ENCODE measurements at places on chromosomes 4 and X.

DNA sequence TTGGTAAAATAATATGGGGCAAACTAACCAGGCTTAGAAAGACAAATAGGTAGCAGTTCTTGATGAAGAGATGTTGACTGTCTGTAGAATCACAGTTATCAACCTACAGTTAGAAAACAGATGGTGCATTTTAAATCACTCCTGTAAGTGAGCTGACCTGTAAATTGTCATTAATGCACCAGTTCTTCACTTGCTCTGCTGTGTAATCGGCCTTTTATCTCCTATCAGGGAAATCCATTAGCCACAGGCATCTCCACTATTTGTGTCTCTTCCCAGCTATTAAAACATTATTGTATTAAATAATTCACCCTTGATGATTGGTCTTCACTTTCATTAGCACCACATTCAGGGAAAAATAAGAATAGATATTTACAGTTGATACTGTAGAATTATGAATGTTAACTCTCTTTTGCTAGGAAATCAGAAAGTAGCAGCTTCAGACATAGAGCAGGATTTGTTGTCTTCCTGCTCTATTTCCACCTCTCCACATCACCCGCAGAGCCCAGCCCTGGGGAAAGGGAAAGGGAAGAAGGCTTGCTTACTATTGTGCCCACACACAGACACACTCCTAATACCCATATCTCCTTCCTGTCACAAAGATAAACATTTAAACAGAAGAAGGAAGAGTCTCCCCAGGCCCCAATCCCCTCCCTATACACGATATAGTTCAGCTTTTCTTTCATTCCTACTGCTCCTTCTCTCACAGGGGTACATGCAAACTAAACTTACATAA lies 97.1 kb downstream of the REELD1 start:
- DNase-seq, result no peak

DNA sequence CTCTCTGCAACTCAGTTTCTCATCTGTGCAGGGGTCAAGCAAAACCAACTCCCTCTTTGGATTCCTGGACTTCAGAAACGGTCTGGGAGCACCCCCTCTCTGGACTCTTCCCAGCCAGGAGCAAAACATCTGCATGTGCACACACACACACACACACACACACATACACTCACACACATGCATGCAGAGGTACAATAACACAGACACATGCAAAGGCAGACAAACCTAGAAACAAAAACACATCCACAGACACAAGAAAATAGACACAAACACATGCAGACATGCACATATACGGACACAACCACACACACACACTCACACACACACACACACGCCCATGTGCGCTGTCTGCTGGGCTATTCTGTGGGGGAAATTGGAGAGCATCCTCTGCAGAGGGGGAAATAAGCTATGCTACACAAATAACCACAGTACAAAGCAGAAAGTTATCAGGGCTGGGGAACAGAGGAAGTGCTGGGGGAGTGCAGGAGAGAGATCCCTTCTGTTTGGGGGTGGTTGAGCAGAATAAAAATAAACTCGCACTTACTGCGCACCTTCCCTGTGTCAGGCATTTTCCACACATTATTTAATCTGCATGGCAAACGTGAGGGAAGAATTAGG lies 19.9 kb downstream of the IQSEC2 start:
- no peak for DNase-seq

DNA sequence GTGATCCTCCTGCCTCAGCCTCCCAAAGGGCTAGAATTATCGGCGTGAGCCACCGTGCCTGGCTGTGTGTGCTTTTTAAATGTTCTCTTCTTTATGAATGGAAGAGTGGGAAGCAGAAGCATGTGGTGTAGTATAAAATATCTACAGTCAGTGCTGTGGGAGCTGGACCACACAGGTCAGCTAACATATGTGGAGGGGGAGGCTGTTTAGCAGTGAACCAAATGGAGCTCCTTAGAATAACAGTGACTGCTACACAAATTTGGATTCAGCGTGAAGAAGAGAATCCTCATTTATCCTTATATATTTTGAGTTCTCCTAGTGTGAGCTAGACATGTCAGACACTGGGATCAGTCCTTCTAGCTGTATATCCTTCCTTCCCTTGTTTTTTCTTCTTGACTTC lies 3.2 kb downstream of the SNX25 start:
- DNase-seq, result no peak

GRCh38 chrX:125378770-125379169 lies 59.1 kb downstream of the TEX13C start:
- DNase-seq, result no peak

GRCh38 chr4:169626331-169627282 lies 6.2 kb downstream of the CLCN3 start:
- DNase-seq, result no peak

DNA sequence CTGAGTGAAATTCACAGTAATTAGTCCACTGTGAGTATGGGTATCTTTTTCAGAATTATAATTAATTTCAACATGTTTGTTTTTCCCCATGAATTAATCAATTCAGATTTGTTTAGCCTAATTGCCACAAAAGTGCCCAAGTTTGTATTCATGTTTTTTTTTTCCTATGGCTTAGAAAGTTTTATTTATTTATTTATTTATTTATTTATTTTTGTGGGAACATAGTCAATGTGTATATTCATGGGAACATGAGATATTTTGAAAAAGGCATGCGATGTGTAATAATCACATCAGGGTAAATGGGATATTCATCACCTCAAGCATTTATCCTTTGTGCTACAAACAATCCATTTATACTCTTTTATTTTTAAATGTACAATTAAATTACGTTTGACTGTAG lies 475.3 kb downstream of the ADGRL3 start:
- no peak for DNase-seq

- no peak for DNase-seq
These were observed 81.5 kb upstream of the BCOR start for GRCh38 chrX:40179283-40179682.

DNA sequence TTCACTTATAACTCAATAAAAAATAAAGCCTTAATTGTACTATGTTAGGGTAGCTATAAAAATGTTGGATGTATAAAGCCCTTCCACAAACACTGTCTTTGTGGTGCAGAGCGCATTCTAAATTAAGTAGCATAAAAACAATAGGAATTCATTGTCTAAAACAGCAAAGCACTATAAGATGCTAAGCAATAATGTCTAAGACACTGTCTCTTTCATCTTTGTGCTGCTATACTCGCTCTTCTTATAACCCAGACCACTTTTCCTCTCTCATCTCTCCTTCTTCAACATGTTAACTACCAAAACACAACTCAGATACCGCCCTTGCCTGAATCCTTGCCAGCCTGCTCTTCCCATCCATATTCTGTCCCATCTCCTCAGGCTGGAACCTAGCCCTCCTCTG lies 170.0 kb downstream of the CENPC start:
- DNase-seq, result no peak

DNA sequence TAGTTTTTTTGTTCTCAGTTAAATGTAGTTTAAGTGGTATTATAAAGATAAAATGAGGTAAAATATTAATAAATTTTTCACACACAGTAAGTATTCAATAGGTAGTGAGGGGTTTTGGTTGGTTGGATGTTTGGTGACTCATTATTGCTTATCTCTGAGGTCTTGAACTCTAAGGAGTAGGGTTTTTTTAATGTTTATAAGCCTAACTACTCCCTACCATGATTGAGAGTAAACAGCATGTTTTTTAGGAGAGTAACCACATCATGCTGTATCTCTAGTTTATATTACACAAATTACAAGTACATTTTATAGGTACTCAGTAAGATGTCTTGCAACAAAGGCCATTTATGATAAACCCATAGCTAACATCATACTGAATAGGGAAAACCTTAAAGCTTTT lies 181.6 kb downstream of the MAPK10 start:
- DNase-seq, result no peak

- no peak for DNase-seq
These were observed 75.6 kb downstream of the MAML3 start for GRCh38 chr4:140078366-140078765.

- DNase-seq, result no peak
These were observed 9.0 kb upstream of the MAGEC1 start for GRCh38 chrX:141894733-141895132.

DNA sequence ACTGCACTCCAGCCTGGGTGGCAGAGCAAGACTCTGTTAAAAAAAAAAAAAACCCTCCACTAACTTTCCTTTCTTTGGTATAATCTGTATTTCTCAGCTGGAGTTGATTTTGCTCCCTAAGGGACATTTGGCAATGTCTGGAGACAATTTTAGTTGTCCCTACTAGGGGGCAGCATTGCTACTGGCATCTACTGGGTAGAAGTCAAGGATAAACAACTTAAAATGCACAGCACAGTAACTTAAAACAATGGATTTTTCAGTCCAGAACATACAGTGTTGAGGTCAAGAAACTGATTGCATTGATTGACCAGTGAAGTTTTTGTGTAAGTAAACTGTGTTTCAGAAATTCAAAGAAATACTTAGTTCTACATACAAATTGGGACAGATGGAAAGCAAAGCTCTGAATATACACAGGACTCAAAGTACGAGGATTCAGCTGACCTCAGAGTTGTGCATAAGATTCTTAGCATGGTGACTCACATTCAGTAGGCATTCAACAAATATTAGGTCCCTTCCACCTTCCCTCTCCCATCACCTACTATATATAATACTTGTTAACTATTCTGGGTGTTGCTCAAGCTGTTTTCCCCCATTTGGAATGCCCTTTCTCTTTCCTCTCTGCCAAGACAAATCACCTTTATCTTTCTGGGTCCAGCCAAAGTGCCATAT lies 8.8 kb downstream of the DDX53 start:
- no peak for DNase-seq

DNA sequence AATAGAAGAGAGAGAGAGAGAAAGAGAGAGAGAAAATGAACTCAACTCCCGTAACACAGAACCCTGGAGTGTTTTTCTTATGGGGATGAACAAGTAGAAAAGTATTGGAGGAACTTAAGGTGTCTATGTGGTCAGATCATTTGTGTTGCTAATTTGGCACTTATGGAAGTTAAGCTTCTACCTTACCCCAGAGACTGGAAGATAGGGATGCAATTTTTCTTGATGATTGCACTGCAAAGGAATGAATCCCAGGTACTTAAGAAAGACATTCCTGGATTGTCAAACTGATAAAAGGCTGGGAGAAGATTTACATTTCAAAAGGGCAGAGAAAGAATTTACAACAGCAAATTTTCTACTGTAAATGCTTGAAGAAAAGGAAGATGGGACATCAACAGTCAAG lies 57.2 kb downstream of the MAP9 start:
- no peak for DNase-seq

- DNase-seq, result peak; percentile 88
These were observed 26.3 kb downstream of the RTL5 start for GRCh38 chrX:72105436-72105835.

GRCh38 chr4:87624698-87625097 lies 16.4 kb downstream of the DSPP start:
- no peak for DNase-seq

DNA sequence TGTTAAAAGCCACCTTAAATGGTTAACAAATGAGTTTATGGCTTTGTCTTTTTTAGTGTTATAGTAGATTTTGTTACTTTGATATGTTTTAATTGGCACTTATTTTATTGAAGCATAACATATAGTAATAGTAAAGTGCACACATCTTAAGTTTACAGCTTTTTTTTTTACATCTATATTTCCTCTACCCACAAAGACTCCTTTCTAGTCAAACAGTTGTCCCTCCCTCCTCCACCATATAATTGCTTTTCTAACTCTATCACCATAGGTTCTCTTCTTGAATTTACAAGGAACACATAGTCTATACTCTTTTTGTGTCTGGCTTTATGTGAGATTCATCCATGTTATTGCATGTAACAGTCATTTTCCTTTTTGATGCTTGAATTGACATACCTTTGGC lies 71.5 kb downstream of the PDK3 start:
- DNase-seq, result no peak

DNA sequence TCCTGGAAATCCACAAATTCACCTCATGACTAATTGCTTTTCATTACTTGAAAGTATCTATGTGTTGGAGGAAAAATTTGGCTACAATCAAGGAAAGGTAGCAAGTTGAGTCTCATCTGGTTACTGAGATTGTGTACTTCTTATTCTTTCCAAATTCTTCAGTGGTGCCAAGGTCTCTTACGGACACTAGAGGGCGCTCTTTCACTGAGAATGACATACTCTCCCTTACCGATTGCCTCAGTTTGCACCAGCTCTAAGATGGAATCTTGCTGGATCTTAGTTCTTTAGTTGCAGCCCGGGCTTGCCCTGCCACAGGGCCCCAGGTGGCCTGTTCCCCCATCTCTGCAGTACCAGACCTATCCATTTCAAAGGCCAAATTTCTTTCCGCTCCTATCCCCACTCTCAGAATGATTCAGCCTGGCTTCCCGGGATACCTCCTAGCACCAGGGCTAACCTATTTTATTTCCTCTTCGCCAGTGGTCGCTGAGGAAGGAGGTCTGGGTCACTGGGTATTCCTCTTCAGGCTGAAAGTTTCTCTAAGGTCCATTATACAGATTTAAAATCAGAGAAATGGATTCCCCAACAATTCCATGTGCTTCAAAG lies 24.6 kb upstream of the GPR50 start:
- peak; percentile 40 for DNase-seq

GRCh38 chr4:98932539-98932938 lies 3.6 kb upstream of the EIF4E start:
- DNase-seq, result no peak

DNA sequence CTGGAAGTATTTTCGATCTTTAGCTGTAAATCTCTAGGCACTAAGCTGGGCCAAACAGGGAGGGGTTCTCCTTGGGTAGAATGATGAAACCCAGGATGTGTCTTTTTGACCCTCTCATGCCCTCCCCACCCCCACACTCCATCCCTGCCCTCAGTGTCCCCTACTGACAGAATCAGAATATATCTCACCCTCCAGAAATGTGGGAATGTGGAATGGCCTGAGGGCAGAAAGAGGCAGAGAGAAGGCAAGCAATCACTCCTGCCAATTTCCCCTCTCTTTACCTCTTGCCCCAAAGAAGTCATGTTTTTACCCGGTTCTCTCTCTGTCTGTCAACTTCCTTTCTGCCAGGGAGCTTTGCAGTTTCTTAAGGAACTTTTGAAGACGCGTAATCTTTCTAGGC lies 34.4 kb downstream of the RAP2C start:
- no peak for DNase-seq

- DNase-seq, result no peak
These were observed 67.9 kb downstream of the CHRNA9 start for GRCh38 chr4:40403081-40403480.

GRCh38 chr4:89604951-89605350 lies 232.0 kb downstream of the SNCA start:
- no peak for DNase-seq

- peak; percentile 1 for DNase-seq
These were observed 40.0 kb downstream of the RIPPLY1 start for GRCh38 chrX:106862972-106863688.

Data from CD4-positive, alpha-beta T cell treated with Interleukin-21 for 1 hour (primary cell).